ENCODE measurements at places on chromosomes 2 and 18.

DNA sequence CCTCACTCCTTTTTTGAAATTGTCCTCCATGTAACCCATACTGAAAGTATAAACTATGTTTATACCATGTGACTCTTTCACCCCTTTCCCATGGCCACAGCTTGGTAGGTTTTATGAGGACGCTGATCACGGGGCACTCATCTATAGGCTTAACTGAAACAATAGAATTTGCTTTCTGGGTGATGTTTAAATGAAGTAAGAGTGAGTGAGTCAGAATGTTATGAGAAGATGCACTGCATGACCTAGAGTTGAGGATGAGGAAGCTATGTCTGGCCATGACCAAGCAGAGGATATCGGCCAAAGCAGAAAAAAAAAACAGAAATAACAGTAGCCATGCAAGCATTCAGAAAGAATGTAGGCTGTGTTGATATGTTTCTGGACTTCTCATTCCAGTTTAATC, 34.9 kb downstream of the SCN1A start:
- no peak for DNase-seq

DNA sequence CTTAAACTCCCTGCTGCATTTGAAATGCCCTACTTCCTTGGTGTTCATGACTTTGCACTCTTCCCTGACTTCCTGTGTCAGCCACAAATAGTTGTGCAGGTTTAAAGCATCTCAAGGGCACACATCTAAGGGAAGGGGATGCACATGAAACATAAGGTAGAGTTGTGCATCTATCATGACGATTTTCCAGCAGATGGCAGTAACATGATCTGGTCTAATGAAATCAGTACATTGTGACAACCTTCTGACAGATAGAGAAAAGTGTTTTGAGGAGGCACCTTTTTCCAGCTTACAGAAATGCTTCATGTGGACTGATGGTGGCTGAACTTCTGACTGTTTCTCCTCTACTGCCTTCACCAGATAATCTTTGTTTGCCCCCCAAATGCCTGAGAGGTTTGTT, 238.9 kb downstream of the XIRP2 start:
- peak; percentile 43 for DNase-seq

- peak; percentile 21 for DNase-seq
Observed at GRCh38 chr18:8561123-8561910, 47.9 kb upstream of the RAB12 start.

- DNase-seq, result no peak
Observed at GRCh38 chr2:221337957-221338685, 234.0 kb downstream of the EPHA4 start.
